ENCODE measurements at places on chromosomes 1 and 21. TPM values are rescaled to one million over a fixed set of nuclear protein-coding genes. Genes with fewer than 3 reads are reported as not detected.
A peak's percentile ranks its signal among the peaks of the same experiment; 100 is the strongest.

GRCh38 chr1:184555665-184556641 lies 169.1 kb downstream of the C1orf21 start:
- no peak for DNase-seq

DNA sequence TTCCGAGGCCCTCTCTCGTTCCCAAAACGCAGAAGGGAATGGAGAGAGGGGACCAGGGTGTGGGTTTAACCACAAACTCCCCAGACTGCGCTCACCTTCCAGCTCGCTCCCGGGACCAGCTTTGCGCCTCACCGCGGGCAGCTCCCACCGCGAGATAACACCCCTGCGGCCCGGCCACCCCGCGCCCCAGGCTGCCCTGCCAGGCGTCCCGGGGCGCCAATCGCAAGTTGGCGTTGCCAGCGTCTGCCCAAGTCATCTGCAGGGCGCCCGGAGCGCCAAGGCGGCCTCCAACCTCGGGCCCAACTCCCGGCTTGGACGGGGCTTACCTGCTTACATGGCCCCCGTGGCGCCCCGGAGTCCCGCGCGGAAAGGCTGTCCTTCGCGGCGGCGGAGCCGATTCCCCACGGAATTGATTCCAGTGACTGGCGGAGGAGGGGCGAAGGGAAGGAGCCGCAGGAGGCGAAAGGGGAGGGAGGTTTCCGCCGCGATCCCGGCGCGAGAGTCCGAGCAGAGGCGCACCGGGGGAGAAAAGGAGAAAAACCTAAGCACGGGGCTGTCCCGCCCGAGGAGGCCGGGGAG lies 456 bp downstream of the PTPN14 start:
- DNase-seq = peak; percentile 80

The SLC2A5 gene
- not detected for total RNA-seq

The OR14A2 gene
- total RNA-seq = not detected

The MTARC2 gene
- 13.0 TPM for total RNA-seq

- DNase-seq = no peak
These were observed 132.0 kb downstream of the GIPC2 start for GRCh38 chr1:78177708-78178270.

DNA sequence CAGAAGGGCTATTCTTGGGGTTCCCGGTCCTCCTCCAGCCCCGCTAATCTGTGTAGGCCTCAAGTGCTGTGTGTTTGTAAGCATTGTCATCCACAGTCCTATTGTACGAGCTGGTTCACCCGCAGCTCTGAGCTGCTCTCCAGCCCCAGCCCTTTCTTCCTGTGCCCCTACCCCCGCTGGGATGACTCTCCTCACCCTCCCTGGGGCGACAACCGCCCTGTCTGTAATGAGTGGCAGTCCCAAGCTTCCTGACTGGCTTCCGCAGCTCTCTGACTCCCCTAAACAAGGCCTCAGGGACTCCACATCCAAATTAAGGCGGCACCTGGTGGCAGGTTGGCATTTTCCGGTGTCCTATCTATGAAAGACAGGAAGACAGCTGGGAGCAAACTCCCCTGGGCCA lies 45.8 kb downstream of the TFF3 start:
- peak; percentile 45 for DNase-seq

DNA sequence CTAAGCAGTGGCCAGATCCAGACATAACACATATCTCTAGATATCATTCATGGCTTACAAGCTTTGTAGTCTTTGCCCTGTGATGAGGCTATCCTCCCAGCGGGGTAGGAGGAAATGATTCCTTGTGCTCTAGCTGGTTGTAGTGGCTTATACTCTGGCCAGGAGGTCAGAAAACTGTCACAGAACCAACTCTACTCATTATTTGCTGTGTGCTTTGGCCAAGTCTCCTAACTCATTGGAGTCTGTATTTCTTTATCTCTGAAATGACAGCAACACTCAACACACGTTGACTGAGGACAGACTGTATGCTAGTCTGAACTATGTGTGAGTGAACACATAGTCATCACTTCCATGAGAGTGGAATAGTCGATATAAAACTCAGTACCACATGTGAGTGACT lies 116.7 kb upstream of the F3 start:
- no peak for DNase-seq

The RUNX1 gene
- 0.48 TPM for total RNA-seq

The NBPF6 gene
- not detected for total RNA-seq

The AQP10 gene
- total RNA-seq = not detected

- no peak for DNase-seq
These were observed 11.2 kb downstream of the KIAA1614 start for GRCh38 chr1:180923887-180924286.

Data from H7 (cell line).